ENCODE measurements at places on chromosomes 2 and 18.

DNA sequence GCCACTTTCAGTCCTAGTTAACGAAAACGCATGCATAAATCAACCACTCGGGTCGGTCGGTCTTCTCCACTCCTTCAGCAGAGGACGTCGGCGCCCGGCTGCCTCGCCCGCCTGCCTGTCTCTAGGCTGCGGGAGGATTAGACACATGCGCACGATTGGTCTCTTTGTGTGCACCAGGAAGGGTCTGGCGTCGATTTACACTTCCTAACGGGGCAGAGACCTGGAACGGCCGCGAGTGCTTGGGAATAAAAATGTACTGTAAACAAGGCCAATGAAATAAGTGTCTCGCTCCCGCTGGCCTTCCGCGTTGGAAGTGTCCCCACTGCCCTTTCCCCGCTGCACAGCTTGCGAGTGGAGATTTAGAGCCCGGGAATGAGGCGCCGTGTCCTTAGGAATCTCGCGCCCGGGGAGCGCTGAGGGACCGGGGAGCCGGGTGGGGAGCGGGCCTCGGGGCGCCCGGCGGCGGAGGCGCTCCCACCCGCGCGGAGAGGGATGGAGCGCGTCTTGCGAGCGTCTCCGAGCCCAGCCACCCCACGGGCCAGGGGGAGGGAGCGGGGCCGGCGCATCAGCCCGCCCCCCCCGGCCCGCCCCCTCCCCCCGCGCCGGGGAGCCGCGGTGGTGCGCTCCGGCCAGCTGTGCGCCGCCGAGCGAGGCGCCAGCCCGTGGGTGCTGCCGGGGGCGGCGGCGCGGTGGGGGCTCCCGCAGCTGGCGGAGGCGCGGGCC lies at the start of gene DOK6:
TSS of gene DOK6 (plus strand) at position 636 of the 723 bp plus-strand sequence.
- DNase-seq, result no peak

DNA sequence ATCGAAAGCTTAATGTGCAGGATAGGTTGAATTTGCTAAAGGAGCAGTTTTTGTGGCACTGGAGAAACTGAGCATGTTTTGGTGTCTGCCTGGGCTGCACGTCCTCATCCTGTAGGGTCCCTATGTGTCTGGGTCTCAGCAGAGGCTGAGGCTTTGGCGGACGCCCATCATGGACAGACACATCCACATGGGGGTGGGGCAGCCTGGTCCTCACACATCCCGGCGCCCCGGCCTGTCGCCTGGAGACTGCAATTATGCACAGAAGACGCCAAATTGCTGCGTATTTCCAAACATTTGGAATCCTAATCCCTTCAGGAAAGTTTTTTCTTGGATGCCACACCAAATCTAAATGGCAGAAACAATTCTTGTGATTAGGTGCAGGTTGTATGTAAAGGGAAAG lies 128.2 kb upstream of the TWIST2 start:
- DNase-seq, result no peak

GRCh38 chr2:232569541-232569940 lies 19.1 kb downstream of the EIF4E2 start:
- DNase-seq, result no peak

- no peak for DNase-seq
These were observed 26.1 kb upstream of the AP1S3 start for GRCh38 chr2:223863491-223863890.

DNA sequence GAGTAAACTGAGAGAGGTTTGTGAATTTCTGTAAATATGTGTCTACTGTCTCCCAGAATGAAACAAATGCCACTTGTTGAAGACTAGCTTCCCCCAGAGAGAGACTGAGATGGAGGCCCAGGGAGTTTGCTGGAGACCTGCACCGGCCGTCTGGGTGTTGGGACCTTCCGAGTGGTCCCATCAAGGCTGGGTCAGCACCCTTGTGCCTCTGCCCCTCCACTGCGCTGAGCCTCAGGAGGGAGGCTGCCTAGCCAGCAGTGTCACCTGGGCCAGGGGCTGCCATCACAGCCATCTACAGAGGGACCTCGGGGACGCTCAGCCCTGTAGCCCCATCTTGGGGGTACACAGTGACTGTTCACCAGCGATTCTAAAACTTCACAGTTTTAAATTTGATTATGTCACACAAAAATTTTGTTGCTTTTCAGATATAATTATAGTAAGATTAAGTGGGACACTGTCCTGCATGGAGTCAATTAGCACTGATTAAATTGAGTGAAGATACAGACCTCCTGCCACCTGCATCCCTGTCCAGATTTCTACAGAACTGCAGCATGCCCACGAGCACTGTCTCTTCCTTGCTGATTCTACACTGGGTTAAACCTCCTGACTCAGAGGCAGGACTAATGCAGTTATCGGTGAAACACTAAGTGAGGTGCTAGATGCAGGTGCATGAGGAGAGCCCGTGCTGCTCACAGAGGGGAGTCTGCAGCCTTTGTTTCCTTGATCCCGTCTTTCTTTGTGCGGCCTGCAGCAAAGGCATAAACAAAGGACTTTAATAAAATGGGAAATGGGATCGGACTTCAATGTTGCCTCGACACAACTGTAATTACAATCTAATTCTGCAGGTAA lies 50.5 kb downstream of the TMEM18 start:
- no peak for DNase-seq

Measured in CD4-positive, alpha-beta T cell treated with Interleukin-15 for 4 hours (primary cell).